ENCODE measurements at places on chromosomes 13 and 19.
A peak's percentile ranks its signal among the peaks of the same experiment; 100 is the strongest.

DNA sequence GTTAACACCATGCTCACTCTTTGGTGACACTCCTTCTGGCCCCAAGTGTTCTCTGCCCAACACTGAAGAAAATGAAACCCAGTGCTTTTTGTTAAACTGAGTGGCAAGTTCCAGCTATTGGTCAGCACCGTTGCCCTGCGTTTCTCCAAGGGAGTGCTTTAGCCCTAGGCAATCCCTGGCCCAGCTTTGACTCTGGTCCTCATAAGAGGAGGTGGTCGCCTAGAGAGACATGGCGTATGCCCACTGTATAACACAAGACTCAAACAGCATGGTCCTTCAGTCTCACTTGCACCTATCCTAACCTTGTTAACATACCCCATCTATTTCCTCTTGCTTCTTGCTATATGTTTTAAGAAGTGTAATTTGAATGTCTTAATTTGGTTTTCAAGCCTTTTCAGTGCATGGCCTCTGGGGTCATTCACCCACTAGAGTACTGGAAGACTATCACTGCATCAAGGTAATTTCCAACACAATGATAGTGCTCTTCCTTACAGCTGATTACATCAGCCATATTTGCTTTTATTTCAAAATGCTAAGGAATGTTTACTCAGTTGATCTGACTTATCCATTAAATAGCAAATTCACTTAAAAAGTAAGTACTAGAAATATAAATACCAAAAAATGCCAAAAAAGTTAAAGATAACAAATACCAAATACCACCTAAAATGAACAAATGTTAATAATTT lies 190.5 kb upstream of the SOX21 start:
- DNase-seq, result no peak

- DNase-seq, result no peak
Measured at GRCh38 chr13:27135023-27135422, 36.6 kb downstream of the USP12 start.

DNA sequence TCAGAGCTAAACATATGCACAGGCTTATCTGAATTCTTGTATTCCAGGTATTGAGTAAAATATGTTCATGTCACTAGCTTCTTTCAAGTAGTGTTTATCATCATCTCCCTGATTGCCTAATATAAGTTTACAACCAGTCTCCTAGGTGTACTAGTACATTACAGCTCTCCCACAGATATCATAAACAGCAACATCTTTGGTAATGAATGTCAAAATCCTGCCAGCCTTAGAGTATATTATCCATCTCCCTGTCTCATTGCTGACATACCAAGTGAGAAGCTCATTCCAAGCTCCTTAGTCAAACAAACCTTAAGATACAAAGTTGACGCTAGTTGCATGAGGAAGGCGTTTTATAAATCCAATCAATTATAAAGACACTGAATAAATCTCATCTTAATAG lies 689.1 kb upstream of the GPC6 start:
- DNase-seq, result no peak

GRCh38 chr19:16851031-16851712 lies 22.0 kb downstream of the SIN3B start:
- no peak for DNase-seq

DNA sequence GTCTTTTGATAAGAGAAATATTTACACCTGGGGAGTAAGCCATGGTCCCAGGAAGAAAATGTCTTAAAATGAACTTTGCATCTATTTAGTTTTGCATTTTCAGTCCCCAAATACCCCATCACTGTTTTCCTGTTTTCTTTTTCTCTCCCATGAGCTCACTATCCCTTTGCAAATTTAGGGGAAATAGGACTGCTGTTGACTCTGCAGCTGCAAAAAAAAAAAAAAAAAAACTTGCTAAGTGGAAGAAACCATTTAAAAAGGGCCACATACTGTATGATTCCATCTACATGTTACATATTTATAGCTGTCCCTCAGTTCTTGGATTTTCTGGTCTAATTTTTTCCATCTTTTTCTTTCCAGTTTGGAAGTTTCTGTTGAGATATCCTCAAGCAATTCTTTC lies 98.2 kb upstream of the SERP2 start:
- no peak for DNase-seq

GRCh38 chr19:14686411-14686810 lies 3.4 kb upstream of the ZNF333 start:
- peak; percentile 28 for DNase-seq

- DNase-seq, result no peak
Measured at GRCh38 chr13:23434491-23434890, 989 bp upstream of the SACS start.

GRCh38 chr13:27280841-27281240 lies 10.2 kb downstream of the RASL11A start:
- no peak for DNase-seq

GRCh38 chr19:18234194-18234593 lies 8.0 kb upstream of the PDE4C start:
- no peak for DNase-seq

DNA sequence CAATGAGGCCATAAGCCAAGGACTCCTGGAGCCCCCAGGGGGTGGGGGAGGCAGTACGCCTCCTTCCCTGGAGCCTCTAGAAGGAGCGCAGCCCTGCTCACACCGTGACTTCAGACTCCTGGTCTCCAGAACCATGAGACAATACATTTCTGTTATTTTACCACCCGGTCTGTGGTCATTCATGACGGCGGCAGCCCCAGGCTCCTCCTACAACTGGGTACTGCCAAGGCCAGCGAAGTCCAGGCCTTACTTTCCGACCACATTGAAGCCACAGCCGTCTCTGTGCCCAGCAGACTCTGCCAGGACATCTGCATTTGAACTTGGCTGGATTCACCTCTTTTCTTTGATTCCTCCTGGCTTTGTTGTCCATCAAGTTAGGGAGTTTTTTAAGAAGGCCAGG lies 10.5 kb downstream of the GNG7 start:
- no peak for DNase-seq

GRCh38 chr13:102536196-102536595 lies 60.6 kb upstream of the TPP2 start:
- no peak for DNase-seq
